ENCODE measurements at places on chromosomes 3 and 15.
A peak's percentile ranks its signal among the peaks of the same experiment; 100 is the strongest.

GRCh38 chr15:66780973-66781718 is 79.1 kb downstream of the SMAD6 start:
- DNase-seq: peak; percentile 24

DNA sequence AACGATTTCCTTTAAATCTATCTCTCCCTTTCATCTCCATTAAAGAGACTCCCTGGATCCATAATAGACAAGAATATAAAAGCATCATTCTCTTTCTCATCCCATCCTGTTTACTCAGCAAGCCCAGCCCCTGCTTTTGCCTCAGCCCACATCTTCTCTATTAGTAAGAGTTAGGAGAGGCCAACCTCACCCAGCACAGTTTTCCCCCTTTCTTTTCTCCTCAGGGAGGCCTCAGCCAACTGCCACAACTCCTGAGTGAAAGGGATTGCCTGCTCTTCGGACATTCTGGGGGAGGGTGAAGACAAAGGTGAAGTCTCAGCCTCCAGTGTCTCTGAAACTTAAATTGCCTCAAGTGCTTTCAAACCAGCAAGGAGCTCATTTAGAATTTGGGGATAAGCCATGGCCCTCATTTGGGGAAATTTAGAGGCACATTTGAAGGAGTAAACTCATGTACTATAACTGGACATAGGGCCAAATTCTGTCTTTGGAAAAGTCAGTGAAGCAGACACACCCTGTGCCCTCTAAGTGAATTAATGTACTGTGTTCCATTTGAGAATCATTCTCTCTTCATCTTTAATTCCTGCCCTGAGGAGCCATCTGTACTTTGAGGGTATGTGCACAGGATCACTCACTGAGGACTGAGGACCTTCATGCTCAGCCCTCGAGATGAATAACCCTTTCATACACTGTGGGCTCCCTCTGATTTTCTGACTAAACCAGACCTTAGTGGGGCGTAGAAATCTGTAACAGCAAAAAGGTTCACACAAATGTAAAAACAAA is 82.5 kb downstream of the SOX2 start:
- no peak for DNase-seq

DNA sequence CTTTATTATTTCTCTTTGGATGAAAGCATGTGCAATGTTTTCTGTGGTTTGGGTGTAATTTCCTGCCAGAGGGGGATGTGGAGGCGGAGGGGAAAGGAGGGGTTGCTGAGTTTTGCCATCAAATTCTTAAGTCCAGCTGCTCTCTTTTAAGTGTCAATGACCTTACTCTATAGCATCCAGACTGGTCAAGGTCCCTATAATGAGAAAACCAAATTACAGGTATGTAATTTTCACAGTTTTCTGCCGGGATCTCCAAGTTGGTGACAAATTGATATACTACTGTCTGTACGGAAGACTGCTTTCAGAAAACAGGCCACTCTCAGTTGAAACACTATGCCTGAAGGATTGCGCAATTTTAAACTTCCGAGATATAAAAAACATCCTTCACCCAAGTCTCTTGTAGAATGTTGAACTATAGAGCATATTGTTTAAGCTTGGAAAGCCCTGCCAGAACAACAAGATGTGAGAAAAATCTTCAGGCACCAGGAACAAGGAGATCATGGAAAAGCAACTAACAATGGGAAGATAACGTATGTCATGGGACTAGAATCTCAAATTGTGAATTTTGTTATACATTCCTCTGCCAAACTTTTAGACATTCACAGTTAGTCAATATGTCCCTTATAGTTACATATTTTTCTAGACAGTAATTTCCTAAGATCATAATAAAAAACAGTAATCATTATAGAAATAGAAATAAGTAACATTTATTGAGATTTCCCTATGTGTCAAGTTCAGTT is 300.7 kb upstream of the SATB1 start:
- DNase-seq: no peak

DNA sequence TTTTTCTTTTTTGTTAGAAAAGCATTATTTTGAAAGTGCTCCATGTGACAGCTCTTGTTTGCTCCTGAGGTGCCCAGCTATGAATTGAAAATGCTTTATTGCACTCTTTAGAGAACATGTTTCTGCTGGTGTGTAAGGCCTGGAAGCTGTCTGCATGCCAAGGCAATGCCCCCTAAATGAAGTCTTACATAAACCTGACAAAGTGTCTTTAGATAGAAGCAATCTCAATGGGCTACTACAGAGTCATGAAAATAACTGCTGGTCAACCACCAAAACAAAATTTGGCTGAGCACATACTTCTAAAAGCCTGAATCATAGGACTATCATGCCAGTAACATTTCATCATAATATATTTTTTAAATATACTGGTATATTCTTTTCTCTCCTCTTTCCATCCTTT is 178.7 kb downstream of the THRB start:
- DNase-seq: no peak

- DNase-seq: no peak
Observed at GRCh38 chr15:37574985-37575384, 359.5 kb upstream of the TMCO5A start.

GRCh38 chr3:10855083-10855870 is 39.2 kb downstream of the SLC6A11 start:
- no peak for DNase-seq

- no peak for DNase-seq
Observed at GRCh38 chr3:130971208-130971607, 55.4 kb downstream of the ASTE1 start.

- no peak for DNase-seq
Observed at GRCh38 chr3:36172699-36173098, 207.6 kb upstream of the STAC start.

DNA sequence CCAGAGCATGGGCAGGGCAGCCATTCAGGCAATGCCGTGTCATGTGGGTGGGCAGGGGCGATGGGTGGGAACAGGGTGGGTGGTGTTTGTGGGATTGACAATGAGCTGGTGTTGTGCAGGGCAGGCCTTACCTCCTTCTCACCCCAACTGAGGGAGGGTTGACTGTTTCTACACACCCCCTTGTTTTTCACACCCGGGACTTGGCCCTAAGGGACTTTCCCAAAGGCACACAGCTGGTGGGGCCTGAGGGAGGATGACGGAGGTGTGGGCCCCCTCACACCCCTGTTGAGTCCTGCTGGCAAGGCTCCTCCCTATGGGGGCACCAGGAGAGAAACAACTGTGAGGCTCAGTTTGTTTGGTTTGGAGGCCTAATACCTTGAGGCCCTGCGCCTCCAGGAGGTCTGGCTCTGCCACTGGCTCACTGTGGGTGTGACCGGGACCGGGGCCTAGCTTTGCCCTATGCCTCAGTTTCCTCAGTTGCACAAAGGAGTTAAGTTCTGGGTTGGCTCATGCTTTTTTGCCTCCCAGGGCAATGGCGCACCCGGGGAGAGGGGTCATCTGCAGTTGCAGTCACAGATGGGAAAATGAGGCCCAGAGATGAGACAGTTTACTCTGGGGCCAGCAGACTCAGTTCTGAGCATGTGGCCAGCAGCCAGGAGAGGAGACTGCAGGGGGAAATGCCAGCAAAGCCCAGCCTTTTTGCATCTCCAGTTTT is 5.1 kb upstream of the DNAH1 start:
- no peak for DNase-seq

DNA sequence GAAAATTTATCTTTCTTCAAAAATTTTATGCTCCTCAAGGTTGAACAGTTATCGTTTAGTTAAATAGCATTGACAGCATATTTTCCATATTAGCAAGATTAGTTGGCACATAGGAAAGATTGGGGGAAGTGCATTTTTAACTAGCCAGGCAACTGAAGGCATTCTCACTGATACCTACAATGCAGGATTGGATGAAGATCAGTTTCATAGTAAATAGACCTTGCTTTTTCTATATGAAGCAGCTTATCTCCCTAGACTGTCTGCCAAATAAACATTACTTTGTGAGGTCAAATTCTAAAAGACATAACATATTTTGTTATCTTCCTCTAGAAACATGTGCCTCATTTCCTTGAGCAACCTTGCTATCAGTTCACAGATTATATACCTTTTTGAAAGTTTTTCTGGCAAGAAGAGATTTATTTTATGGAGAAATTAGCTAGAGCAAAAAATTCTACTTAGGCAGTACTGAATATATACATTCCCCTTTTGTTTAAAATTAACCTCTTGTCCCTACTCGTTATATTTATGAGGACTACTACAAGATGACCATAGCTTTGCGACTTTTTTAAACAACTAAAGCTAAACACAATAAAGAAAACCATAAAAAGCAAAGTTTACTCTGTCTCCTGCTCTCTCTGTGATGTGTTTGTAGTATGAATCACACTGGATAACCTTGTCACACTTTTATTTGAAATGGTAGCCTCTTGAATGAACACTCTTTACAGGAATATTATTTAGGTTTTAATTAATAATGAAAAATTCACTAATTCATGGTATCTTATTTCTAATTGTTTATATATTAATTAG is 654.9 kb upstream of the TBL1XR1 start:
- no peak for DNase-seq

DNA sequence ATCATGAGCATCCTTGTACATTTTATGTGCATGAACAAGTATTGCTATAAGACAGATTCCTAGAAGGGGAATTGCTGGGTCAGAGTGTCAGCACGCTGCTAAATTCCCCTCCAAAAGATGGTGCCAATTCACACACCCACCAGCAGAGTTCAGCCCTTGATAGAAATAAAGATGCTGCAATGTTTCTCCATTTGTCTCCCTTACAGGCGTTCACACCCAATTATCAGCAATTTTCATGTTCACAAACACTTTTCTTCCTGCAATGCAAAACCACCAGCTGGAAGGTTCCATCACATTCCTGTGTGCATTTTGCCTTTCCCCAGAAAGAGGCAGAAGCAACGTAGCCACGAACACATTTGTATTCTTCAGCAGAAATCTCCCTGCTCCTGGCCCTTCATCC is 3.3 kb upstream of the TAMM41 start:
- no peak for DNase-seq

DNA sequence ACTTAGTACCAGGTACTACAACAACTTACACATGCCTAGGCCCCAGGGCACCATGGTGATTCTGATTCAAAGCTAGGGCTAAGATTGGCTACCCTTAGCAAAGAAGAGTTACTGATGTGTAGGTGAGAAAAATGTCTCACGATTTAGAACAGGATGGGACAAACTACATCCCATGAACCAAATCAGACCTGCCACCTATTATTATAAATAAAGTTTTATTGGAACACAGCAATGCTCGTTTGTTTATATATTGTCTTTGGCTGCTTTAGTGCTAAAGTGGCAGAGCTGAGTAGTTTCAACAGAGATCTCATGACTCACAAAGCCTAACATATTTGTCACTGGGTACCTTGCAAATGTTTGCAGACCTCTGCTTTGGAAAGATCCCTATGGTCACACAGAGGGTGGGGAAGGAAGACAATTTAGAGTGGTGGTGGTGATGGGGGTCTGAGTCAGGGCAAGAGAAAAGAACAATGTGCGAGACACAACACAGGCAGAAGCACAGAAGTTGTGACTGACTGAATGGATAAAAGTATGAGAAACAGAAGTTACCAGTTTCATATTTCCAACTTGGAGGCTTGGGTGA is 770.6 kb upstream of the CFAP20DC start:
- DNase-seq: no peak

- no peak for DNase-seq
Observed at GRCh38 chr15:57565311-57565710, 26.4 kb upstream of the MYZAP start.

- DNase-seq: peak; percentile 90
Observed at GRCh38 chr3:128993461-128994172, at the start of gene CFAP92. Gene CFAP92 (minus strand): TSS chr3:128994076. CDS start chr3:128993304, 772 bp downstream.

GRCh38 chr15:58139276-58139988 is 1.3 kb downstream of the AQP9 start:
- DNase-seq: no peak

DNA sequence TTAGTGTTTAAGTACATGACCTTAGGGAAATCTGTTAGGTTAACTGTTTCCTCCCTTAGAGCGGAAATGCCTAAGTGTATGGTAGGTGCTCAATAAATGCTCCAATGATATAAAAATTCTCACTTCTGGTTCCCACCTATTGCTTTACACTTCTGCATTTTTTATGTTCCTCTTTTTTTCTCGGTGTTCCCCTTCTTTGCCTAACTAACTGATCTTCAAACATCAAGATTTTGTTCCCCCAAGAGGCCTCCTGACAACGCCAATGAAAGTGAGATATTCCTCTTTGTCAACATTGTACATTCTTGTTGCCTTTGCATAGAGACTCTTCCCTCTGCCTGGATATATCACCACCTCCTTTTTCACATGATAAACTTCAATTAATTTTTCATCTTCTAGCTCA is 17.4 kb downstream of the SLC35A5 start:
- DNase-seq: no peak

- DNase-seq: no peak
Observed at GRCh38 chr3:177523872-177524438, 326.7 kb upstream of the TBL1XR1 start.

- no peak for DNase-seq
Observed at GRCh38 chr15:100713163-100713867, 110.9 kb downstream of the ASB7 start.

DNA sequence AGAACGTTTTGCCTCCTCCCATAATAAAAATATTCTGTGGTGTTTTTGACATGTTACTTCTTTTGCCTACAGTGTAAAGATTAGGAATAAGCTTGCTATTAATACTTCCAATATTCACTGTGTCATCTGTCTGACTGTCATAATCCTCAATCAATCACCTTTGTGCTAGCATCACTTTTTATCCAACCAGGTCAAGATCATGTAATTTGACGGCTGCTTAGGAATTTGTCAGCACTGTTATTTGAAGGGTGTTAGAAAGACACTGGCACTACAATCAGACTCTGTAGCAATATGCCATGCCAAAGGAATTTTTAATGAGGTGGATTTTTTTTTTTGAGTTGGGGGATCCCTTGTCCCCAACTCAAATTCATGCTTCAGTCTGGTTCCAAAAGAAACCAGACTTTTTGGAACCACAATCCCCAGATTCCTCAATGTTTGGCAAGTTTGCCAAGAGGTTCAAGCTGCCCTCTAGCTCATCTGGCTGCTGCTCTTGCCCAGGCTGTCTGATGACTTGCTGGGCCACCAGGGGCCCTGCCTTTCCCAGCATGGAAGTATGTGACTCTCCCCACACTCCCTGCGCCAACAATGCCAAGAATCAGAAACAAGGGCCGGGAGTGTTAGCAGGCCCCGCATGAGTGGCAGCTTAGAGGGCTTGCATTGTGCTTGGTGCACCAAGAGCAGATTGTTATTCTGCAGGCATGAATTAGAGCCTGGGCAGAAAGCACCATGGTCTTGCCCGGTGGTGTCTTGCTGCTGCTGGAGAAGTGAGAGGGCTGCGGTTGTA is 58.6 kb upstream of the TSC22D2 start:
- DNase-seq: peak; percentile 72

- no peak for DNase-seq
Observed at GRCh38 chr3:71371282-71371681, 212.2 kb downstream of the FOXP1 start.

GRCh38 chr15:43433165-43433564 is 59.8 kb downstream of the TP53BP1 start:
- no peak for DNase-seq

GRCh38 chr3:50237754-50238548 is 1.9 kb downstream of the GNAI2 start:
- DNase-seq: peak; percentile 94

GRCh38 chr3:119352863-119353527 is 58.8 kb downstream of the ARHGAP31 start:
- no peak for DNase-seq
